Colonic mucosa (tissue), 4 donors: ENCODE measurements at places on chromosomes 2 and 18. TPM values are rescaled to one million over a fixed set of nuclear protein-coding genes. Genes with fewer than 3 reads are reported as not detected.

DNA sequence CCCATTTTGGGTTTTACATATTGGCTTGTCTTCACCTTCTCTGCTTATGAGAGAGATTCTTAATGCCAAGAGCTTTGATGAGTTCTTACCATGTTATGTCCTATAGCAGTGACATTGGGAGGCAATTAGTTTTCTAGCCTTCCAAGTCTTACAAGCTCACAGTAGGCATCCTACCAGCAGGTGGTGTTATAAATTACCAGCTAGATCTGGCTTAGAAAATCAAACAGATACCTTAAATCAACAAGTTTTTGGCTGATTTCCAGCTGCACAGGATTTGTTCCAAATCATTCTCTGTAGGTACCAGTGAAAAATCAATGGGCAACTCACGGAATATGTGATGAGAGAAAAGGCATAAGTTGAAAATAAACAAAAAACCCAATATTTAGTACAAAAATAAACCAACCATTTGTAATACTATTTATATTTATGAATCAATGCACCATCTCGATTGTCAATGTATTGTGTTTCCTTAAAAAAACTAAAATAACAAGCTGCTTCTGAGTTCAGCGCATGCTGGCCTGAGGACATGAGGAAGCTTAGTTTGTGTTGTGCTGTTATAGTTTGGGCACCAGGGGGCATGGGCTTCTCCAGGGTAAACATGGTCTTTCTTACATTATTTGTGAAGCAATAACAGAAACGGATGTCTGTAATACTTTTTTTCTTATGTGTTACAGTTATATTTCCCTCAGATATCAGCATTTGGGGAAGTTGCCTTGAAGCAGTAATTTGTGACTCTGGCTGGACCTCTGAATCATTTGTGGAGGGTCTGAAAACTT is 34.1 kb upstream of the NXPH2 start:
- H3K27me3 ChIP-seq = no peaks in the 10 kb centered on the region
- DNase-seq = no peak
- no peak overlapping the region for H3K27ac ChIP-seq
- H3K4me3 ChIP-seq = no peak overlapping the region
- no peaks in the 10 kb centered on the region for H3K36me3 ChIP-seq

GRCh38 chr2:32039447-32040219 is at the start of gene DPY30:
TSS of gene DPY30 (minus strand) at chr2:32039805. CDS start at chr2:32039456, 349 bp downstream.
- DNase-seq = peak; percentile 95
- peak within 1 kb of the TSS; percentile 74 for H3K27ac ChIP-seq
- H3K27me3 ChIP-seq = no peaks in the 10 kb centered on the region
- peaks cover 3% of the 10 kb centered on the region for H3K4me1 ChIP-seq
- H3K36me3 ChIP-seq = no peaks in the 10 kb centered on the region

MATN3 gene
- total RNA-seq = 0.13 TPM

GRCh38 chr18:13357289-13357688 is 138.7 kb downstream of the LDLRAD4 start:
- no peak overlapping the region for H3K27ac ChIP-seq
- DNase-seq = no peak
- no peaks in the 10 kb centered on the region for H3K27me3 ChIP-seq
- H3K4me1 ChIP-seq = no peaks in the 10 kb centered on the region
- H3K4me3 ChIP-seq = no peak overlapping the region

CNGA3 gene
- total RNA-seq = 0.20 TPM

GRCh38 chr18:23596183-23596582 is 9.9 kb upstream of the NPC1 start:
- no peaks in the 10 kb centered on the region for H3K27me3 ChIP-seq
- DNase-seq = no peak
- no peak overlapping the region for H3K27ac ChIP-seq
- no peak overlapping the region for H3K4me3 ChIP-seq
- no peaks in the 10 kb centered on the region for H3K4me1 ChIP-seq
- H3K36me3 ChIP-seq = no peaks in the 10 kb centered on the region

GRCh38 chr2:10469955-10470608 is 22.0 kb upstream of the ODC1 start:
- DNase-seq = no peak
- no peaks in the 10 kb centered on the region for H3K27me3 ChIP-seq
- no peaks in the 10 kb centered on the region for H3K4me1 ChIP-seq
- H3K27ac ChIP-seq = no peak overlapping the region

- no peak for DNase-seq
- no peaks in the 10 kb centered on the region for H3K36me3 ChIP-seq
- no peak overlapping the region for H3K4me3 ChIP-seq
- no peaks in the 10 kb centered on the region for H3K27me3 ChIP-seq
- no peak overlapping the region for H3K27ac ChIP-seq
These were observed 42.9 kb downstream of the TMEM37 start for GRCh38 chr2:119474371-119475224.

- no peaks in the 10 kb centered on the region for H3K4me1 ChIP-seq
- H3K36me3 ChIP-seq = no peaks in the 10 kb centered on the region
- H3K27me3 ChIP-seq = no peaks in the 10 kb centered on the region
- no peak overlapping the region for H3K4me3 ChIP-seq
- DNase-seq = no peak
- H3K27ac ChIP-seq = no peak overlapping the region
These were observed 56.6 kb upstream of the AGPS start for GRCh38 chr2:177335917-177336450.

GRCh38 chr2:182907081-182907830 is 40.8 kb upstream of the FRZB start:
- H3K27me3 ChIP-seq = no peaks in the 10 kb centered on the region
- H3K27ac ChIP-seq = no peak overlapping the region
- DNase-seq = no peak
- no peaks in the 10 kb centered on the region for H3K36me3 ChIP-seq

UGT1A10 gene
- 45.2 TPM for total RNA-seq

GRCh38 chr18:37276111-37276890 is 289.3 kb downstream of the CELF4 start:
- no peaks in the 10 kb centered on the region for H3K4me1 ChIP-seq
- H3K27ac ChIP-seq = no peak overlapping the region
- H3K27me3 ChIP-seq = peaks cover 12% of the 10 kb centered on the region
- no peaks in the 10 kb centered on the region for H3K36me3 ChIP-seq
- DNase-seq = no peak

GRCh38 chr2:236393101-236393500 is 128.9 kb upstream of the ASB18 start:
- DNase-seq = no peak
- no peaks in the 10 kb centered on the region for H3K27me3 ChIP-seq
- H3K27ac ChIP-seq = no peak overlapping the region
- H3K4me3 ChIP-seq = no peak overlapping the region

DNA sequence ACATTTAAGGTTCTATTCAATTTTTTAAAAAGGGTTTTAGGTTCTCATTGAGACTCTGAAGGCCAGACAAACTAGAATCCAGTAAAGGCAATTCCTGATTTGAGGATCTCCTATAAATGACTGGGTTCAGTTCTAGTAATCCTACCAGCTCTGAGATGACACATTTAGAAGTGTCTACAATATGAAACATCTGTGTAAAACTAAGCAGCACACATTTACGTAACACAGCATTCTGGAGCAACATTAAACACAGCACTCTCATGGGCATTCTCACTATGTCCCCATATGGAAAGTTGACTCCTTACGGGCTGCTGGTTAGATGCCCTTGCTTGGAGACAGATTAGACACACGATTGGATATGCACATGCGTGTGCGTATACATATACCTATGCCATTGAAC is 114.4 kb downstream of the ZNF385B start:
- H3K27me3 ChIP-seq = no peaks in the 10 kb centered on the region
- no peaks in the 10 kb centered on the region for H3K4me1 ChIP-seq
- H3K4me3 ChIP-seq = no peak overlapping the region
- H3K27ac ChIP-seq = no peak overlapping the region

TSHZ1 gene
- total RNA-seq = 16.6 TPM

LAMA3 gene
- 31.9 TPM for total RNA-seq

DNA sequence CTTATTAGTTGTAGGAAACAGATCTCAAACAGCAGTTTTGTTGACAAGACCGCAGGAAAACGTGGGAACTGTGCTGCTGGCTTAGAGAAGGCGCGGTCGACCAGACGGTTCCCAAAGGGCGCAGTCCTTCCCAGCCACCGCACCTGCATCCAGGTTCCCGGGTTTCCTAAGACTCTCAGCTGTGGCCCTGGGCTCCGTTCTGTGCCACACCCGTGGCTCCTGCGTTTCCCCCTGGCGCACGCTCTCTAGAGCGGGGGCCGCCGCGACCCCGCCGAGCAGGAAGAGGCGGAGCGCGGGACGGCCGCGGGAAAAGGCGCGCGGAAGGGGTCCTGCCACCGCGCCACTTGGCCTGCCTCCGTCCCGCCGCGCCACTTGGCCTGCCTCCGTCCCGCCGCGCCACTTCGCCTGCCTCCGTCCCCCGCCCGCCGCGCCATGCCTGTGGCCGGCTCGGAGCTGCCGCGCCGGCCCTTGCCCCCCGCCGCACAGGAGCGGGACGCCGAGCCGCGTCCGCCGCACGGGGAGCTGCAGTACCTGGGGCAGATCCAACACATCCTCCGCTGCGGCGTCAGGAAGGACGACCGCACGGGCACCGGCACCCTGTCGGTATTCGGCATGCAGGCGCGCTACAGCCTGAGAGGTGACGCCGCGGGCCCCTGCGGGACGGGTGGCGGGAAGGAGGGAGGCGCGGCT is at the start of gene TYMS:
TSS of gene TYMS (plus strand) at position 343 of the 690 bp plus-strand sequence. CDS start at position 433, 90 bp downstream.
- H3K36me3 ChIP-seq = no peaks in the 10 kb centered on the region
- H3K4me3 ChIP-seq = peak within 1 kb of the TSS; percentile 94
- H3K4me1 ChIP-seq = no peaks in the 10 kb centered on the region
- peak within 1 kb of the TSS; percentile 89 for H3K27ac ChIP-seq
- no peaks in the 10 kb centered on the region for H3K27me3 ChIP-seq

DNA sequence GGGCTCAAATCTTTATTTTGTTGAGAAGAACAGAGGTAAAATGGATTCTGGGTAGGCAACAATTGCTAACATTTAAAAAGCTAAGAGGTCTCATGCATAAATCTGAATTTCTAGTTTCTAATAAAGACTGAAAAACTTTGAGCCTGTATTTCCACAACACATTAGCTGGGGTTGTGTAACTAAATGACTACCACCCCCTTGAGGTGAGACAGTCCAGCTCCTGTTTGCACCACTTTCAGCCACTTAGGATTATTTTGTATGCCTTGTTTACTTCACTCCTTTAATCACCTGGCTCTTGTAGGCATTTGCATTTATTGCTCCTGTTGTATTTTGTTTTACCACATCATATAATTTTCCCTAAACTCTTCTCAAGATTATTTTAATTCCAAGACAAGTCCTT is 376.6 kb downstream of the PTH2R start:
- H3K36me3 ChIP-seq = no peaks in the 10 kb centered on the region
- no peak overlapping the region for H3K4me3 ChIP-seq
- no peak overlapping the region for H3K27ac ChIP-seq
- H3K27me3 ChIP-seq = no peaks in the 10 kb centered on the region
- no peaks in the 10 kb centered on the region for H3K4me1 ChIP-seq

- H3K27me3 ChIP-seq = no peaks in the 10 kb centered on the region
- peak overlapping the region; percentile 97 for H3K4me3 ChIP-seq
- H3K4me1 ChIP-seq = no peaks in the 10 kb centered on the region
- no peak for DNase-seq
- H3K36me3 ChIP-seq = peaks cover 3% of the 10 kb centered on the region
These were observed 680 bp downstream of the ATP5F1A start for GRCh38 chr18:46097431-46097800.

DNA sequence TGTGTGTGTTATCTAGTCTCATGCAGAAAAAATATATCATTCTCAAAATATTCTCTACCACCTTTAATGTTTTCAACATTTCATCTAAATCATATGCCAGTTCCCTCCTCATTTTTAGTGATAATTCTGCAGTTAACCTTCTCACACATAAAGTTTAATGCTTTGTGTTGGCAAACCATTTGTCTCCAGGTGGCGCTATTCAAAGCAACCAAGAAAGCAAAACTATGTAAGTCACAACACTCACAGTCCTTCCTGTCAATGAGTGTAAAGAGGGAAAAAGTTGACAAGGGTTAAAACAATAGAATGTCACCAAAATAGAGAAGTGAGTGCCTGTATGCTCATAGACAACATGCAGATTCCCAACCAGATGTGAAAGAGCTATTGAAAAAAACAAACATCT is 961.6 kb upstream of the LRRTM1 start:
- no peaks in the 10 kb centered on the region for H3K36me3 ChIP-seq
- no peaks in the 10 kb centered on the region for H3K27me3 ChIP-seq

GRCh38 chr2:146661473-146662096 is 1183.2 kb upstream of the ACVR2A start:
- no peak for DNase-seq
- no peak overlapping the region for H3K27ac ChIP-seq
- no peak overlapping the region for H3K4me3 ChIP-seq
- no peaks in the 10 kb centered on the region for H3K27me3 ChIP-seq
- no peaks in the 10 kb centered on the region for H3K36me3 ChIP-seq
- no peaks in the 10 kb centered on the region for H3K4me1 ChIP-seq

- H3K4me3 ChIP-seq = no peak overlapping the region
- H3K36me3 ChIP-seq = no peaks in the 10 kb centered on the region
- H3K27ac ChIP-seq = no peak overlapping the region
- H3K4me1 ChIP-seq = no peaks in the 10 kb centered on the region
- H3K27me3 ChIP-seq = no peaks in the 10 kb centered on the region
- no peak for DNase-seq
These were observed 11.9 kb upstream of the APCDD1 start for GRCh38 chr18:10442551-10442971.

DNA sequence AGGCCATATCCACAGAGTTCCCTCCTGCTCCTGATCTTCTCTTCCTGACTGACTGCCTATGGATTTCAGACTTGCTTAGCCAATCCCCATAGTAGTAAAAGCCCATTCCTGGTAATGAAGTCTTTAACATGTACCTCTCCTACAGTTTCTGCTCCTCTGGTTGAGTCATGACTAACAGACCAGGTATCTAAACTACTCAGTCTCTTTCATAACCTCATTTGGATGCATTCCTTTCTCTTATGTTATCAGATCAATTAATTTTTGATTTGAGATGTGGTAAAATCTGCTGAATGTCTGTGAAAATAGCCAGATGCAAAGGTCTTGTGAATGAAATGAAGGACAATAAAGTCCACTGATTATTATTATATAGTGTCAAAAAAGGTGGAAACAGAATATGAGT is 198.0 kb downstream of the NBAS start:
- no peak overlapping the region for H3K27ac ChIP-seq
- H3K36me3 ChIP-seq = no peaks in the 10 kb centered on the region
- no peaks in the 10 kb centered on the region for H3K4me1 ChIP-seq
- DNase-seq = no peak
- H3K4me3 ChIP-seq = no peak overlapping the region
- no peaks in the 10 kb centered on the region for H3K27me3 ChIP-seq

AGXT gene
- total RNA-seq = 1.9 TPM

- no peaks in the 10 kb centered on the region for H3K4me1 ChIP-seq
- DNase-seq = no peak
- no peaks in the 10 kb centered on the region for H3K36me3 ChIP-seq
- no peak overlapping the region for H3K4me3 ChIP-seq
These were observed 15.9 kb downstream of the ZNF638 start for GRCh38 chr2:71347517-71347916.

CNRIP1 gene
- 2.5 TPM for total RNA-seq

CTAGE1 gene
- not detected for total RNA-seq

GPAT2 gene
- total RNA-seq = 6.6 TPM

GRCh38 chr2:145593991-145594614 is 1074.2 kb upstream of the ZEB2 start:
- H3K27me3 ChIP-seq = no peaks in the 10 kb centered on the region
- no peaks in the 10 kb centered on the region for H3K36me3 ChIP-seq
- no peak overlapping the region for H3K27ac ChIP-seq
- no peaks in the 10 kb centered on the region for H3K4me1 ChIP-seq

GRCh38 chr2:223865907-223866508 is 28.6 kb upstream of the AP1S3 start:
- H3K36me3 ChIP-seq = no peaks in the 10 kb centered on the region
- DNase-seq = no peak
- no peak overlapping the region for H3K27ac ChIP-seq
- no peaks in the 10 kb centered on the region for H3K27me3 ChIP-seq
- no peak overlapping the region for H3K4me3 ChIP-seq
